ENCODE measurements at places on chromosomes 16 and 17.

DNA sequence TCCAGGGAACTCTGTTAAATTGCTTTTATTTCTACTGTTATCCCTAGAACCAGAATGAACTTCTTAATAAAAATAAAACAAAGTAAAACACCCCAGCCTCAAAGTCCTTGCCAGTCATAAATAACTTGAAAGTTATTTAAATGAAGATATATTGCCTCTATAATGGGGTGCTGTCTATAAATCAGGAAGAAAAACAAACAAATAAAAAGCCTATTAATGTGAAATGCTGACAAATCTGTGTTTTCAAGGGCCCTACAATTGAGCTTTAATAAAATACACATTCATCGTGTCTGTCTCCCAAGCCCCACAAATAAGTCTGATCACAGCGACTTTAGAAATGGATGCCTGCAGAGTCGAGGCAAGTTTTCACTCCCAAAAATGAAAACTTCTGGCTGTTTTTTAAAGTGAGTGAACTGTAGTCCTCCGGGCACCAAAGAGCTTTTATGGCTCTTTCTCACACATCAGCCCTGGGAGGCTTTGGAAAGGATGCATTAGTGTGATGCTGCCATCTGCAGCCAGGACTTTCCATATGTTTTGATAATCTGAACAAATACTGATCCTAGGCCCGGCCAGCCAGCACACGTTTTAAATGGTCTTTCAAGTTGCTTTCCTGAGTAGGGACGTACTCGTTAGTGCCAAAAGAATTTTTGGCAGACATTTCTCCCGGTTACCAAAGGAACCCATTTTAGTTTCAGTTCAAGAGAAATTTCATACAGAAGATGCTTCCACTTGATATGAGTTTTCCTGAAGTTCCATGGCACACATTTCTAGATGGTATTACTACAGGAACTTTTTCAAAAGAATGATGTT, 16.3 kb downstream of the NACA2 start:
- peak; percentile 41 for DNase-seq

DNA sequence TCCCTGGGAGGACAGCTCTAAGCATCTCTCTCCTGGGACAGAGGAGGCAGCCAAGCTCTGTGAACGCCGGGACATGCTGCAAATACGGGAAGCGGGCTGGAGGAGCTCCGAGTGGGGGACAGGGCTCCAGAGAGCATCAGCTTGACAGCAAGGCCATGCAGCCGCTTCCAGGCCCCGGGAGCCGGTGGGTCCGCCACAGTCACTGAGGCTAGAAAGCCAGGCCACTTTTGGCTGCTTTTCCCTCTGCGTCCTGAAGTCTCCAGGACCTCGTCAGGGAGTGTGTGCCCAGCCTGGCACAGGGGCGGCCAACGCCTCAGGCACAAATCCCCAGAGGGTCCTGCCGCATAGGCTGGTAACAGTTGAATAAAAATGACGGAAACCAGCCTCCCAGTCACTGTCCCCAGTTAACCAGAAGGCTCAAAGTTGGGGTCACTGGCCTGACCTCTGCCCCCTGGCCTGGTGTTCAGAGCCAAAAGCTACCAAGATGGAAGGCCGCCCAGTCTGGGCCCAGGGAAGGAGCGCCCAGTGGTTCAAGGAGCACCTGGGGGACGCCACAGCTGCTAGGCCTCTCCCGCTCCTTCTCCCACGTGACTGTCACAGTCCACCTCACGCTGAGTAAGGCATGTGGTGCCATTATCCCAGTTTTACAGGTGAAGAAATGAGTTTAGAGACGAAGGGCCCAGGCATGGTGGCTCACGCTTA, 3.2 kb upstream of the TRIM65 start:
- no peak for DNase-seq

GRCh38 chr17:49741009-49741691, 22.8 kb downstream of the FAM117A start:
- DNase-seq: no peak

- no peak for DNase-seq
Measured at GRCh38 chr16:35744084-35744483, 2284.7 kb downstream of the TP53TG3F start.

DNA sequence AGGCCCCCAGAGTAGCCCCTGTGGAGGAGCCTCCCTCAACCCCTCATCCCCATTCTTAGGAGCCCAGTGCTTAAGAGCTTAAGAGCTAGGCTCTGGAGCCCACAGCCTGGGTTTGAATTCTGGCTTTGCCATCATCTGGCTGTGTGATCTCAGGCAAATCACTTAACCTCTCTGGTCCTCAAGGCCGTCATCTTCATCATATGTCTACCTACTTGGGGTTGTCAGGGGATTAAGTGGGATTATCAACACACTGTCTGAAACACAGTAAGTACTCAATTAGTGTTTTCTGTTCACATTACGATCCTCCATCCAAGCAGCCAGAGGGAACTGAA, 4.8 kb downstream of the SREBF1 start:
- no peak for DNase-seq

GRCh38 chr16:62620275-62620674, 584.0 kb upstream of the CDH8 start:
- no peak for DNase-seq

- DNase-seq: no peak
Measured at GRCh38 chr16:870856-871561, 70.5 kb upstream of the GNG13 start.

DNA sequence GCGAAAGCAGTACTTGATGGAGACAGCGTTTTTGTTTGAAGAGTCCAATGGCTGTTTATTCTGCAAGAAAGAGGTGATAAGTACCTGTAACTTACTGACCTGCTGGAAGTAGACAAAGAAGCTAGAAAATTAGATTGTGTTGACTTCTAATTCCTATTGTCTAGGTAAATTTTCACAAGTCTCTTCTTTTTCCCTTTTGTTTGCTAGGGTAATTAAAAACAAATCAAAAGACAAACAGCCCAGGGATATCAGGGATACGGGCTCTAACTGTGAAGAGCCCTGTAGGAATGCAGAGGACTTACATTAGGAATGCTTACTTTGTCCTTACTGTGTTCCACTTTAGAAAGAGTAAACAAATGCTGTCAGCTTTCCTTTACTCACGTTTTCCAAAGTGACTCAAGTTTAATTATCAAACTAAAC, 7.0 kb downstream of the PSME3IP1 start:
- DNase-seq: peak; percentile 61

DNA sequence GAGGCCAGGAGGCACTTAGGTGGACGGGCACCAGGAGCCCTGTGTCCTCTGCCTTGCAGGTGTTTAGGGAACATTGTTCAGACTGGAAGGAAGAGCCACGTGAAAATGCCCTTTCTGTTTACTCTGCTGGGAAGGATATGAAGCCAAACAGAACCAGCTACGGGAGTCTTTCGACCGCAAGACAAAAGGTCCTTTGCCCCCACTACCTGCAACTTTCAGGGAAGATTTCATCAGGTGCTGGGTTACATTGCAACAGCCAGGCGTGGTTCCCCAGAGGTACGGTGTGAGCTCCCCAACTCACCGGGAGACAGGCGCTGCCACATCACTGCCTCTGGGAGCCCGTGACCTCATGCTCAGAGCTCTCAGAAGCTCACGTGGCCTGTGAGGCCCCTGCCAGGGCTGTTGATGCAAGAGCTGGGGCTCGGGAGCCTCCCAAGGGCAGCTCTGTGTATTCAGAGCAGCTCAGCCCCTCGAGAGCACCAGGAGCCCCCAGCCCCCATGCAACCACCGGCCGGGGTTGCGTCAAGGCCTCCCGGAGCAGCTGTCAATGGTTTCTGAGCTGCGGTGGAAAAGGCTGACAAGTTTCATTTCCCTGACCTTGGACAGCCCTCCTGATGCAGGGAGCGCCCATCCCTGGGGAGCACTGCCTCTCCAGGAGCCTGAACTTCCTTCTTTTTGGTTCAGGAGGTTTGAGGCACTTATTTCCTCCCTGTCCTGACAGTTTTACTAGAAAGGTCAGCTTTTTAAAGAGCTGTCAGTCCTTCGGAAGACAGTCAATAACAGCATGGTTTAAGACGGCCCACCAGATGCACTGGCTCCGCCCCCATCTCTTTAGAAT, 42.1 kb downstream of the TBC1D16 start:
- DNase-seq: peak; percentile 77

GRCh38 chr17:48198950-48199541, 91.5 kb downstream of the SNX11 start:
- DNase-seq: peak; percentile 22

GRCh38 chr17:43900183-43900857, 7.0 kb downstream of the MPP2 start:
- DNase-seq: peak; percentile 87

GRCh38 chr16:65497571-65497970, 375.7 kb upstream of the CDH11 start:
- DNase-seq: no peak
